ENCODE measurements at places on chromosomes 4 and X.

DNA sequence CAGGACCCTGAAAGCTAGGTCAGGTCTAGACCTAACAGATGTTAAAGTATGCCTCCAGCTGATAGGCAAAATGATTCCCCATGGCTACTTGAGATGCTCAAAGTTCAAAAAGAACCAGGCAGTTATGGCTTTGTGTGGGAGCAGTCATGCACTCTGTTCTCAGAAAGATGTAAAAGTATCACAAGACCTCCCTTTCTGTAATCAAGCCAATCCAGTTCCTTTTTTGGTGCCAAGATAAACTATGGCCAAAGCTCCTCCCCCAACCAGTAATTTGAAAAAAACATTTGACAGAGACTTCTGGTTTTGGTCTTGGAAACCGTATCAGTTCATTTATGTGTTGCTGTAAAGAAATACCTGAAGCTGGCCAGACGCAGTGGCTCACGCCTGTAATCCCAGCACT lies 340.9 kb downstream of the CHIC1 start:
- no peak for DNase-seq

- no peak for DNase-seq
Measured at GRCh38 chr4:38169524-38169923, 209.3 kb downstream of the PTTG2 start.

- no peak for DNase-seq
Measured at GRCh38 chrX:139692908-139693307, 15.1 kb downstream of the MCF2 start.

DNA sequence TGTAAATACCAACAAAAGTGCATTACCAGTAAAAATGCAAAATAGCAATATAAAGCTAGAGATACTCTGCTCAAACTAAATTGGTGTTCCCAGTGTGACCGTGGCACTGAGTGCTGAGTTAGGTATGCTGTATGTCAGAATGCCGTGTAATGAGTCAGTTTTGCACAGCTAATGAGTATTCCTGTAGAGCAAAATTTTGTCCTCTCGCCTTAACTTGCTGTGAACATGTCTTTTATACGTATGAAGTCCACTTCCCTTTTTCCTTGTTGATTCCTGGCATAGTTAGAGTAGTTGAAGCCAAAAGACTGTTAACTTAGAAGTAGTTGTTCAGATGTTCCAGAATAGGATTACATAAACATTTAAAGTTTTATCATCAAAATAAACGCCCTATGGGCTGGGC lies 11.5 kb downstream of the DCLK2 start:
- DNase-seq: no peak

DNA sequence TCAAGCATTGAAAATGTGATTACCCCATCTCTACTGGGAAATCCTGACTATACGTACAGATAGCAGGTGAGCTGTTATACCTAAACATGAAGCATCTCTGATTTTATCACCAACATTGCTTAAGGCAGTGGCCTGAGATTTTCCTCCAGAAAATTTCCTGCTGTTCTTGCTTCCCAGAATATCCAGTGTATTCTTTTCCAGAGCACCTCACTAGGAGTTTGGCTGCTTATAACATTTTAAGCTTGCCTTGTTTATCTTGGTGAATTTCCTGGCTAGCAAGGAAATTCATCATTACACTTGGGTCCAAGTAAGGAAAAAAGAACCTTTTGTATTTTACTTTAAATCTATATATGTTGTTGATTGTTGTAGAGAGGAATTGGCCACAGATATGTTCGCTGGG lies 73.0 kb upstream of the CLCN4 start:
- DNase-seq: no peak

DNA sequence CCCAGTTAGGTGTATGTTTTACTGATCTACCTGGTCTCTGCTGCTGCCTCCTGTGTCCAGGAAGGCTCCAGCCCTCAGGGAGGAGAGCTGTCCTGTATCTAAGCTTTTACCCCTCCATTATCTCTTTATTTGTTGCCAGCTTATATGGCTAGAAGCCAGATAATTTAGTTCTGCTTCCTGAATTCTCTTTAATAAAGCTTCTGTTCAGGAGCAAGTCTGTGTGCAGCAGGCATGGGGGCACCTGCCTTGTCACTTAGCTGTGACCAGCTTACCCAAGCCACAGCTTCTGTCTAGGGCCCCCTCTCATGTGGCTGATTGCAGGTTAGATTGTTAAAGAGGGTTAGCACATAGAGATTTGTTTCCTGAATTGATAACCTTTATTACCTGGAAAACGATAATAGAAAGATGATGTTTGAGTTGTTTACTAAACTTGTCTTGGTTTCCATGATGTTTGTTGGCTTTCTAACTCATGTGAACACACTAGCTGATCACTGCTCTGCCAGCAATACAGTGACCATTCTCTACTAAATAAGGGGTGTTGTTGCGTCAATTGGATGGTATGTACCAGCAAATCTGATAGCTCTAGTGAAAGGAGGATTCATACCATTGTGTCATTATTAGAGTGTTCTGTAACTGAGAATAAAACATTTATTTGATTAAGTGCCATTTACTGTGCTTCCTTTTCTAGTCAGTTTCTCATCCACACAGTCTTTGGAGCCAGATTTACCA lies 189.8 kb upstream of the ANK2 start:
- DNase-seq: no peak

- no peak for DNase-seq
Measured at GRCh38 chr4:183204793-183205192, 105.7 kb downstream of the WWC2 start.

GRCh38 chr4:156660465-156660864 lies 311.1 kb downstream of the PDGFC start:
- no peak for DNase-seq

- DNase-seq: no peak
Measured at GRCh38 chr4:139282065-139282720, 2.2 kb upstream of the MGARP start.

- no peak for DNase-seq
Measured at GRCh38 chr4:123449780-123450179, 53.2 kb downstream of the SPRY1 start.

GRCh38 chr4:14277505-14277904 lies 650.0 kb upstream of the BOD1L1 start:
- DNase-seq: no peak

DNA sequence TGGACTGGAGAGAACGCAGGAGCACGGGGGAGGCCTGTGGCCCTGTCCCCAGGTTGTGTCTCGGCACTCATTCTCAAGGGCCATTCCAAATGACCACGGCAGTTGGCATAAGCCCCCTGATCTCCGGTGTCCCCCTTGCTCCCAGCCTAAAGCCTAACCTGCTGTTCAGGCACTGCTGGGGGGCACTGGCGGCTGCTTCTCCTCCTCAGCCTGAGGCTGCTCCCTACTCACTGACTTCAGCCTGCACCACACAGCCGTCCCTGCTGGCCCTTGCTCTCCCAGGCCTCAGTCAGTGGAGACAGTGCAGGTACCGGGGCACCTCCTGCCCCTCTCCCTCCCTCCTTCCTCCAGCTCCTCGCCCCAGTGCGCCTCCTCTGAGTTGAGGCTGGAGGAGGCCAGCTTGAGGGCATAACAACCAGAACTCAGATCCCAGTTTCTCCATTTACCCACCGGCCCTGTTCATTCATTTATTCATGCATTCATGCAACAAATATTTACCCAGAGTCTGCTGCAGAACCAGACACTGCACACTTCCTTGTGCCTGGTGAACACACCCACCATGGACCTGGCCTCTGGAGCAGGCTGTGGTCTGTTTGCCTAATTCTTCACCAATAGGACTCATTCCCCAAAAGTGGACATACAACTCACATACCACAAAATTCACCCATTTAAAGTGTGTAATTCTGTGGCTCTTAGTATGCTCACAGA lies 65.0 kb downstream of the CPZ start:
- no peak for DNase-seq
